Activated T-cell treated with anti-CD3 and anti-CD28 coated beads for 48 hours (primary cell): ENCODE measurements at places on chromosomes 2 and 18.

DNA sequence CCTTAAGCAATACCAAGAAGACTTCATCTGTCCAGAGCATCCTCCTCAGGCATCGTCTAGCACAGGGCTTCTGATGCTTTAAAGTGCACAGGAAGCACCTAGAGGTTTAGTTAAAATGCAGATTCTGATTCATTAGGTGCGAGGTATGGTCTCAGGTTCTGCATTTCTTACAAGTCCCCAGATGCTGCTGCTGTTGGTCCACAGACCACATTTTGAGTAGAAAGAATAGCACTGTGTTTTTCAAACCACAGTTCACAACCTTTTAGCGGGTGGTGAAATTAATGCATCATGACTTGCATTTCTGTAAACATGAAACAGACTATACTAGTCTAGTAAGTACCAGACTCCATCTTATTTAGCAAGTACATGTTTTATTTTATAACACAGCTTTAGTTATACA, 134.6 kb downstream of the TMEFF2 start:
- no peak for DNase-seq

GRCh38 chr18:3720818-3721545, 271.0 kb downstream of the TGIF1 start:
- DNase-seq, result no peak

- no peak for DNase-seq
Measured at GRCh38 chr2:75200140-75201096, 1.1 kb upstream of the TACR1 start.

DNA sequence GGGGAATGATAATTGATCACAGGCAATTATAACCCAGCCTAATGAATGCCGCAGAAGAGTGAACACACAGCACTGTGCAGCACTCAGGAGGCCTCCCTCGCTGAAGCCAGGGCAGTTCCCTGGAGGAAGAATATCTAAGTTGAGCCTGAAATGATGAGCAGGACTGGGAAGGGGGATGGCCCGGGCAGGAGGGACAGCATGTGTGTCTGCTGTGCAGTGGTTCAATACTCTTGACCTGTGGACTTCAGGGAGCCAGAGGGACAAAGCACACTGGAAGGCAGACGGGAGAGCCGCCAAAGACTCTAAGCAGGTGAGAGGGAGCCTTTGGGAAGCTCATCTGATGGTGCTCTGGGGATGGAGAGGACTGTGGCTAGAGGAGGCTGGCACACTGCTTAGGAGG, 62.6 kb downstream of the ARHGEF4 start:
- DNase-seq, result no peak

DNA sequence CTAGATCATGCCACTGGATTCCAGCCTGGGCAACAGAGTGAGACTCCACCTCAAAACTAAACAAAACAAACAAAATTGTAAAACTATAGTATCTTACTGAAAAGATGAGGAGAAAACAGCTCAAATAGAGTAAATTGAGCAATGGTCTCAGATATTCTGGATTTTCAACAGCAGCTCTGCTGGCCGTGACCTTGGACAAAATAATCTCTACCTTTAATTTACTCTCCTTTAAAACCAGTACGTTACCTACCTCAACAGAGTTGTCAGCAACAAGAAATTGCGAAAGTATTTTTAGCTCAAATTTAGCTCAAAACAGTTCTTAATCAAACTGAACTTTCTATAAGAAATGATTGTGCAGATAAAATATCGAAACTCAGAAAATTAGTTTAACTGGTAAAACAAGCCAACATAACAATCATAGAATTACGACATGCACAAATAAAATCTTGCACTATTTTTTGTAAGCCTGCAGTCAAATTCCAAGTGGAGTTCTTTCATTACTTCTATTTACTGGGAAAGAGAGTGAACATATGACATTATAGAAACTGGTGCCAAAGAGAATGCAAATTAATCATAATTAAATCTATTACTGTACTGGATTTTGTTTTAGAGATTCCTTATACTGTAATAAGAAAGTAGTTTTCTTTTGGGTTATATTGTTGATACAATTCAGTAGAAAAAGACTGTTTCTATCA, 40.8 kb downstream of the TRIP12 start:
- no peak for DNase-seq

DNA sequence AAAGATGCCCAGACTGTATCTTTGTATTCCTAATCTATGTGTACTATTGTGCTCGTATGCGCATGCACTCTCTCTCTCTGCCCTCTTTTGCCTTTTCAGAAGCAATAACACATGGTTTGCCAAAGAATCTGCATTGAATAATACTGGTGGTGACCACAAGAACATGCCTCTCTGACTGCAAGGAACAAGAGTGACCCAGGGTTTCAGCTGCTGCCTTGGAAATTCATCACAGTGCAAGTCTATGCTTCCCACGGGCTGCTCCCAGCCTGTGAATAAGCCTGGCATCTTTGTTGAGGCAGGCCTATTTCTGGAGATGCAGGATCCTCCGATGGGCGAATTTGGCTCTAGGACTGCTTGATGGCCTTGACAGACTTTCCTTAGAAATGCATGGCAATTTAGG, 689.4 kb upstream of the FANCL start:
- no peak for DNase-seq
